ENCODE measurements at places on chromosomes 1 and 21.
A peak's percentile ranks its signal among the peaks of the same experiment; 100 is the strongest.

DNA sequence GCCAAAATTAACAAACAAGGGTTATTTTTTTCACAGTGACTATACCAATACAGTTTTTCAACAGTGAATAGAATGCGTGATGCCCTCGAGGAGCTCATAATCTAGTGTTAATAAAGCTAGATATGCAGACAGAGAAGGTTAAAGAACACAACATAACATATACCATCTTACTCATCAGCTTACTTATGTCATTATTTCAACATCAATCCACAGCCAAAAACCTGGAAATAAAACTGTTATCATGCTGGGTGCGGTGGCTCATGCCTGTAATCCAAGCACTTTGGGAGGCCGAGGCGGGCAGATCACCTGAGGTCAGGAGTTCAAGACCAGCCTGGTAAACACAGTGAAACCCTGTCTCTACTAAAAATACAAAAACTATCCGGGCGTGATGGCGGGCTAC, 6.1 kb downstream of the STX6 start:
- DNase-seq: no peak

GRCh38 chr1:58031416-58031815, 515.1 kb downstream of the OMA1 start:
- no peak for DNase-seq

GRCh38 chr1:53890522-53890941, 935 bp upstream of the YIPF1 start:
- DNase-seq: no peak

GRCh38 chr1:200628223-200628881, 7.8 kb upstream of the KIF14 start:
- no peak for DNase-seq

DNA sequence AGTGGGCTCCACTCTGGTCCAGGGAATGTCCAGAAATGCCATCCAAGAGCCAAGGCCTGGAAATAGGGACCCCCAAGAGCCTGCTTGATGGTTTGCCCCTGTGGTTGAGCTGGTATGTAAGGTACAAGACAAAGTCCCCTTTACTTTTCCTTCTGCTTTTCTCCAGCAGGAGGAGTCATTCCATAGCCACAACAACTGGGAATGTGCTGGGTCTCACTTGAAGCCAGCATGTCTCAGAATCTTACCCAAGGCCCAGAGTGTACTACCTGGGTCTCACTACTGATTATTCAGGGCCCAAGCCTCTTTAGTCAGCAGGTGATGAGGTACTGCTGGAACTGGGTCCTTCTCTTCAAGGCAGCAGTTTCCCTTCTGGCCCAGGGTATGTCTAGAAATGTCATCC, 62.1 kb upstream of the CD55 start:
- no peak for DNase-seq

GRCh38 chr1:154888757-154889156, 18.7 kb upstream of the KCNN3 start:
- no peak for DNase-seq

DNA sequence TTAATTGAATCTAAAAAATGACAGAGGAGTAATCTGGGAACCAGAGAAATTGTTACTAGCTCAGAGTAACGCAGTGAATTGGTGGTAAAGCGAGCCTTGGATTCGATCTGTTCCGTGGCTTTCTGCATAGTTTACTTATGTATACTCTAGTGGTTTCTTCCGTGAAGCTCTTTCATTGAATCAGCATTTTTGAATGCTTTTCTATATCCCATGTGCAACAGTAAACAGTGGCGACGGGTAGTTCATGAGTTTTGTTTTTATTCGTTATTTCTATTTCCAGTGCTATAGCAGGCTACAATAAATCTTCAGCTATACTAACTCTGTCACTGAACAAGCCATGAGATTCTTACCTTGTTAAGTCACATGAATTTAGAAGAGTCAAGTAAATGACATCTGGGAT, 14.5 kb upstream of the MAP3K7CL start:
- no peak for DNase-seq

DNA sequence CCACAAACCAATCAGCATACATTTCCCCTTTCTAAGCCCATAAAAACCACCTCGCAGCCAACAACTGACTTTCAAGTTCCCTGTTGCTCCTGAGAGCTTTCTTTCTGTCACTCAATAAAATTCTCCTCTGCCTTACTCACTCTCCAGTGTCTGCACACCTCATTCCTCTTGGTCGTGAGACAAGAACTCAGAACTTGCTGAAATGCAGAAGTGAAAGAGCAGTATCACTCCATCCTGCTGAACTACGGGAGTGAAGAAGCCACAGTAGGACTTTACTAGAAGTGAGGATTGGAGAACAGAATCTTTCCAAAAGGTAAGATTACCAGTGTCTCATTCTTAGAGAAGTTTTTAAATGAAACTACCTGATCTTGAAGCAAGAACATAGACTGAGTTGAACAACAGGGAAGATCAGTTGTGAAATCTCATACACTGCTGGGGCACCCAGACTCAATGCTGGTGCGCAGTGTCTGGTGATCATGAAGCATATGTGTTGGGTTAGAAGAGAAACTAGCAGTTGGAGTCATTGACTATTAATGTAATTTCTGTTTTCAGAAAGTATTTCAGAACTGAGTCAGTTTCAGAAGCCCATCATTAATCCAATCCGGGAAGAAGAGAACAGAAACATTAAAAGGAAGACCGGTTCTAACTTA, 726.9 kb upstream of the TMPRSS15 start:
- no peak for DNase-seq

DNA sequence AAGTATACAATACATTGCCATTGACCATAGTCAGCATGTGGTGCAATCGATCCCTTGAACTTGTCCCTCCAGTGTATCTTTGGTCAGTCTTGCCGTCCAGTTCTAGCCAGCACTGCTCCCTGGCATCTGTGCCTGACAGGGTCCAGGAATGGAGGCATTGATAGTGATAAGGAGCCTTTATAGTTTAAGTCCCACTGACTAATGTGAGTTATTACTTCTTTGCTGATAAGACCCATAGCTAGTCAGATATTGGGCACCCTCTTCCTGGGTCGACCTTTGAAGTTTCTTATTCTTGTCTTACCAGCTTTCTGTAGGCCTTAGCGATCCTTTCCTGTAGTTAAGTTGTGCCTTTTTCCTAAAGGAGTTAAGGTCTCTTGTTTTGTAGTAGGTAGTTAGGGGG, 13.0 kb downstream of the UCK2 start:
- DNase-seq: no peak

- no peak for DNase-seq
These were observed 264.4 kb upstream of the NRIP1 start for GRCh38 chr21:15329191-15329590.

DNA sequence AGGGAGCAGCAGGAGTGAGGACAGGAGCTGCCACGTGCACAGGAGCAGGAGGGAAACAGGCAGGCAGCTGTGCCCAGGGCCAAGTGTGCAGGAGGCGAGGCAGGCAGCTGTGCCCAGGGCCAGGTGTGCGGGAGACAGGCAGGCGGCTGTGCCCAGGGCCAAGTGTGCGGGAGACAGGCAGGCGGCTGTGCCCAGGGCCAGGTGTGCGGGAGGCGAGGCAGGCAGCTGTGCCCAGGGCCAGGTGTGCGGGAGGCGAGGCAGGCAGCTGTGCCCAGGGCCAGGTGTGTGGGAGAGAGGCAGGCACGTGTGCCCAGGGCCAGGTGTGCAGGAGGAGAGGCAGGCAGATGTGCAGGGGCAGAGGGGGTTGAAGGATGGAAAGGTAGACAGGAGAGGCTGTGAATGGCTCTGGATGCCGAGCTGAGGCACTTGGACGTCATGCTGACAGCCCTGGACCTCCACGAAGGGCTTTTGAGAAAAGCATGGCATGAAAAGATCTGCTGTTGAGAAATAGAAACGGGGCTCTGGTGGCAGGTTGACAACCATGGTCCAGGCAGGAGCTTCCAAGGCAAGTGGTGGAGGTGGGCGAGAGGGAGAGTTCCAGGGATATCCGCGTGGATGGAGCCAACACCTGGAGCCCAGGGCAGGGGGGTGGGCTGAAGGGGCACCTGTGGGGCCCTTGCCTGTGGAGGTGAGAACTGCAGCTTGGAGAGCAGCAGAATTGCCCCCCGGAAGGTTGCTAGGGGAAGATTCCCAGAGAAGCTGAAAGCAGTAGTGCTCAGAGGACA, 19.1 kb upstream of the NPHP4 start:
- no peak for DNase-seq

GRCh38 chr1:64098846-64099582, 104.4 kb upstream of the UBE2U start:
- peak; percentile 87 for DNase-seq

DNA sequence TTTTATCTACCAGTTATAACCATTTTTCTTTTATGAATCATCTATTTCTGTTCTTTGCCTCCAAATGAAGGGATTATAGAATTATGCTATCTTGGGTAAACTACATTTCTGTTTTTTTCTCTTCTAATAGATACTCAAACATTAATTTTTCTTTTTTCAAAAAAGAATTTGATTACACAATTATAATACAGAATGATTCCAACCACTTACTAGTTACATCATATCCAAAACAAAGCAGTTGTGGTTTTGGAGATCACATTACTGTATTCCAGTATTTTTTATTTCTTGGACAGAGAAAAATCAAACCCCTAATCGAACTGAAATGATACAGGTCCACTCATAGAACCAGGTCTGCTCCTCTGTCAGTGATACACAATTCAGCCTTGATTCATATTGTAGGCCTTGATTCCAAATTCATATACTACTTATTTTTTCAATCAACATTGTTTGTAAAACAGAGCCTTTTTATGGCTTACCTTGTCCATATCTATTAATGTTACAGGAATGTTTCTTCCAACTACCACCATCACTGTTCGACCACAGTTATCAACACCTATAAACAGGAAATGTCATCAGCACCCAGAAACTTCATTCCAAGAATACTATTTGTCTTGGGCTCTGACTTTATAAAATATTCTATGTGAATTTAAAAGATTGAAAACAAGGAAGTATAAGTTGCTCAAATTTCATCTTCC, 43.2 kb downstream of the GDAP2 start:
- no peak for DNase-seq

- DNase-seq: peak; percentile 5
These were observed 140.9 kb downstream of the TGFBR3 start for GRCh38 chr1:91744953-91745639.

GRCh38 chr1:17805869-17806684, 50.9 kb downstream of the ACTL8 start:
- DNase-seq: no peak

DNA sequence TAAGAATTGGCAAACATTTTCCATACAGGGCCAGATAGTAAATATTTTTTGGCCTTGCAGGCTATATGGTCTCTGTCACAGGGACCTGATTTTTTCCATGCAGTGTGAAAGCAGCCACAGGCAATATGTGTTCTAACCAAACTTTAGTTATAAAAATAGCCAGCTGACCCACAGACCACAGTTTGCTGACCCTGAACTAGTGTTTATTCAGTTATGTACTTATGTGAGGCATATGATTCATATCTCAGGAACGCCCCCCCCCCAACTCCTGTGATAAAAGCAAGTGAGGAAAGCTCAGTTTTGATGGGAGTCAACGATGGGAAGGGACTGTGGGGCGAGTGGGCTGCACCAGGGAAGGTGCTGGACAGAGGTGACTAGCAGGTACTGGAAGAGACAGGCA, 80.1 kb downstream of the HMGB4 start:
- DNase-seq: no peak

DNA sequence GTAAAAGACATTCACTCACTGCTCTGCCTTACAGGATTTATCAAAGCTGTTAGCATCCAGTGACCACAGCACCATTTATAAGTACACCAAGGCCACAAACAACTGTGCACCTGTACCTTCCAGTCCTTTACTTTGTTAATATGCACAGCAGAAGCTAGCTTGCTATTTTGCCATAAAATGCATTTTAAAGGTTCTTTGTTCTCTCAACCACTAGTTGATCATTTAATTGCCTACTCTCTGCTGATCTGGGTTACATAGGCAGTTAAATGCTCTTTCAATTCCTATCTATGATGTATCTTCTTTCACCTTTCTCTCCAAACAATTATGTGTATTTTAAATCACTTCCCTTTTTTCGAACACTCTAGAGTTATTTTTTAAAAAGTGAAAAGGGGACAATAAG, 126.4 kb downstream of the SIPA1L2 start:
- DNase-seq: no peak

DNA sequence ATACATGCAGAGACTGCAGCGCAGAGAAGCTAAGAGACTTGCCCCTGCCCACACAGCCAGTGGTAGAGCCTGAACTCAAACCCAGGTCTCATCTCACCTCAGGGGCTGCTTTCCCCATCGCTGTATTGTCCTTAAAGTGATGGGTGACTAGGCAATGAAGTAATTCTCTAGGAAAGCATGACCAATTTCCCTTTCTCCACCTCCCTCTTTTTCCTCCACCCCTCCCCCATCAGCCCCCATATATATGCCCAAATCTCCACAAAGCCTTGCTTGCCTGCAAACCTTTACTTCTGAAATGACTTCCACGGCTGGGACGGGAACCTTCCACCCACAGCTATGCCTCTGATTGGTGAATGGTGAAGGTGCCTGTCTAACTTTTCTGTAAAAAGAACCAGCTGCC, at the start of gene IL24:
Gene IL24, plus strand, starts transcription at position 269 of the 400 bp plus-strand sequence. CDS start 390 bp downstream, outside the sequence.
- no peak for DNase-seq

DNA sequence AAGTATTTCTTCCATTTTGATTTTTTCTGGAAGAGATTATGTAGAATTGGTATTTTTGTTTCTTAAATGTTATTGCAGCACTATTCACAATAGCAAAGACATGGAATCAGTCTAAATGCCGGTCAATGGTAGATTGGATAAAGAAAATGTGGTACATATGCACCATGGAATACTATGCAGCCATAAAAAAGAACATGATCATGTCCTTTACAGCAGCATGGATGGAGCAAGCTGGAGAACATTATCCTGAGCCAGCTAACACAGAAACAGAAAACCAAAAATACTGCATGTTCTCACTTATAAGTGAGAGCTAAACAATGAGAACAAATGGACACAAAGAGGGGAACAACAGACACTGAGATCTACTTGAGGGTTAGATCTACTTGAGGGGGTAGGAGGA, 5.4 kb downstream of the FGGY start:
- no peak for DNase-seq

DNA sequence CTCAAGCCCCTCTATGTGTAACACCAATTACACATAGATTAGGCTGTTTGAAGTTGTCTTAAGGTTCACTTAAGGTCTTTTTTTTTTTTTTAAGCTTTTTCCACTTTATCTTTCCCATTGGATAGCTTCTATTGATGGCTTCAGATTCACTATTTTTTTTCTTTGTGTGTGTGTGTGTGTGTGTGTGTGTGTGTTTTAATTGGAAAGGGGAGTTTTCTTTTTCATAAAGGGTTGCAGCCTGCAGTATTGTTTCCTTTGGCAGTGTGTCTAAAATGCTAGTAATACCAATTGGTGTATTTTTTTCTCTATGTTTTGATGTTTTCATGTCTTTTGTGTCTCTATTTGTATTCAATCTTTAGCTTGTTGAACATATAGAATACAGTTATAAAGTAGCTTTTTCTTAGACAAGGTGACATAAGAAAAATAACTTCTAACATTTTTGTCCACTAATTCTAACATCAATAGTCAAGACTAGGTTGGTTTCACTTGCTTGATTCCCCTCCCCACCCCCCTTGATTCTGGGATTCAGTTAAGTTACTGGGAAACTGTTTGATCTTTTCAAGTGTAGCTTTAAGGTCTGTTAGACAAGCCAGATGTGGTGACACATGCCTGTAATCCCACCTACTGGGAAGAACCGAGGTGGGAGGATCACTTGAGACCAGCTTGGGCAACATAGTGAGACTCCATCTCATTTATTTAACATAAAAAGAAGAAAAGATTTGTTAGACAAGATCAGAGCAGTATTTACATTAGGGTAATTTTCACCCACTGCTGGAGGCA, 21.4 kb downstream of the PRRC2C start:
- no peak for DNase-seq

GRCh38 chr1:41340655-41341364, 20.4 kb upstream of the FOXO6 start:
- no peak for DNase-seq

Measured in NCI-H345 (cell line).